ENCODE measurements at places on chromosomes 4 and X.

GRCh38 chr4:70183168-70183939 is 12.2 kb upstream of the ODAM start:
- no peak for DNase-seq

- DNase-seq, result no peak
Measured at GRCh38 chr4:113921089-113921794, 58.2 kb downstream of the ARSJ start.

GRCh38 chr4:7732263-7732662 is 207.4 kb downstream of the AFAP1 start:
- DNase-seq, result no peak

DNA sequence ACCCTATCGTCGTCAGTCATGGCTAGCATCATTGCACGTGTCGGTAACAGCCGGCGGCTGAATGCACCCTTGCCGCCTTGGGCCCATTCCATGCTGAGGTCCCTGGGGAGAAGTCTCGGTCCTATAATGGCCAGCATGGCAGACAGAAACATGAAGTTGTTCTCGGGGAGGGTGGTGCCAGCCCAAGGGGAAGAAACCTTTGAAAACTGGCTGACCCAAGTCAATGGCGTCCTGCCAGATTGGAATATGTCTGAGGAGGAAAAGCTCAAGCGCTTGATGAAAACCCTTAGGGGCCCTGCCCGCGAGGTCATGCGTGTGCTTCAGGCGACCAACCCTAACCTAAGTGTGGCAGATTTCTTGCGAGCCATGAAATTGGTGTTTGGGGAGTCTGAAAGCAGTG is 1.6 kb downstream of the ZCCHC12 start:
- DNase-seq, result no peak

DNA sequence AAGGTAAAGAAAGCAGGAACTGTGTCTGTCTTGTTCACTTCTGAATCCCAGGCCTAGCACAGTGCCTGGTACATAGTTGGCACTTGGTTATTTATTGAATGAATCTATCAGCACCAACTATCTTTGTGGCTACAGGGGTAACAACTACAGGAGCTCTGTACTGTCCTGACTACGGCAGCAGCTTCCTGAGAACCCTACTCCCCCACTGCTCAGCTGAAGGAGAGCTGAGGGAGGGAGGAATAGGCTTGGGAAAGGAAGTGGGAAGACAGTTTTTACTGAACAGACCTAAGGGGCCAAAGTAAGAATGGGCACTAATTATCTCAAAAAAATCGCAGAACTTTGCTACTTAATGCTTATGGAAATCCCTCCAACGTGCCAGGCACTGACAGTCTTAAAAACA is 156.1 kb upstream of the RAPGEF2 start:
- DNase-seq, result no peak

GRCh38 chr4:1104647-1105046 is 8.7 kb downstream of the RNF212 start:
- DNase-seq, result no peak

- no peak for DNase-seq
Measured at GRCh38 chr4:70793626-70794025, 46.1 kb downstream of the GRSF1 start.

DNA sequence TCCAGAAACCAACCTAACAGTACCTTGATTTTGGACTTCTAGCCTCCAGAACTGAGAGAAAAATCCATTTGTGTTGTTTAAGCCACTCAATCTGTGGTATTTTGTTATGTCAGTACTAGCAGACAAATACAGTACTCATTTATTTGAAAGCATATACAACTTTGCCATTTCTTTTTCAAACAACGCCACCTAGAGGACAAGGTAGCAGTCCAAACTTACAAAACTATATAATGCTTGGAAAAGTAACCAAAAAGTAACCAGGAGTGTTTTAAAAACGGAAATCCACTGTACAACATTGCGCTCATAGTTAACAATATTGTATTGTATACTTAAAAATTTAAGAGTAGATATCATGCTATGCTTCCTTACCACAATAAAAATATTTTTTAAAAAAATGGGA is 37.0 kb upstream of the FGF13 start:
- no peak for DNase-seq

- DNase-seq, result no peak
Measured at GRCh38 chr4:54090804-54091623, 8.9 kb upstream of the GSX2 start.

DNA sequence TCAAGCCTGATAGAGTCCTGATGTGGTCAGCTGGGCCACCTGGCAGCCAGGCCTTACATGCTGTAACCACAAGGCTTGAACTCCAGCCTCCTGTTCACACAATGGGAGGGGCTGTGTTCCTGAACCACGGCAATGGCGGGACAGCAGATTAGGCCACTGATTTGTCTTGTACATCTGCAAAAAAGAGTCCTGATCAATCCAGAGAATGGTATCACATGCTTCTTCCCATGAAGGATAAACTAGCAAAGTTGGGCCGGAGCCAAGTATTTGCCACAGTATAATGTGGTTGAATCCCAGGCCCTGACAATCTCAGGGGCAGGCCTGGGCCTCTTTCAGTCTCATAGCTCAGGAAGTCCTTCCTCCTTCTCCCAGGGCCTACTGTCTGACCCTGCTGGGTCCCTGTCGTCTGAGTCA is 2182.5 kb upstream of the AGA start:
- DNase-seq, result no peak
